ENCODE measurements at places on chromosomes 2 and 18.

GRCh38 chr18:79465392-79465991, 69.8 kb downstream of the NFATC1 start:
- no peak for DNase-seq

DNA sequence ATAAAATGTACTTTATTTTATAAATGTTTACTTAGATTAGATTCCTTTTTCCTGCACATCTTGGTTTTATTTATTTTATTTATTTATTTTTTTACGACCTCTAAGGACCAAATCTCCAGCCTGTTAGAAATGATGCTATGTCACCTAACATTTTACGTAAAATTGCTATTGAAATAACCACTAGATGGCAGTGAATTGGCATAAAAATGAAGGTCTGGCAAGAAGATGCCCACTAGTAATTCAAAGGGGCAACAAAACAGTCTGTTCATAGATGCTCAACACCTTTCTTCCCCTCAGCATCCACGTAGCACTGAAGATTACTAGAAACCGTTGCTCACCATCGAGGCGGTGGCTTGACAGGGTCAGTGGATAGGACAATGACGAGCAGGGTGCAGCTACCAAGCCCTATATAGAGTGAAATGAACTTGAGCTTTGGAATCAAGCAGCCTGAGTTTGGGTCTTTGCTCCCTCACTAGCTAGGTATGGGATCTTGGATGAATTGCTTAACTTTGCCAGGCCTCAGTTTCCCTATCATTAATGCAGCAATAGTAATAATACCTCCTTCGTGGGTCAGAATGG, 128.7 kb upstream of the L3MBTL4 start:
- no peak for DNase-seq

GRCh38 chr2:20640411-20641122, 10.3 kb downstream of the HS1BP3 start:
- no peak for DNase-seq

DNA sequence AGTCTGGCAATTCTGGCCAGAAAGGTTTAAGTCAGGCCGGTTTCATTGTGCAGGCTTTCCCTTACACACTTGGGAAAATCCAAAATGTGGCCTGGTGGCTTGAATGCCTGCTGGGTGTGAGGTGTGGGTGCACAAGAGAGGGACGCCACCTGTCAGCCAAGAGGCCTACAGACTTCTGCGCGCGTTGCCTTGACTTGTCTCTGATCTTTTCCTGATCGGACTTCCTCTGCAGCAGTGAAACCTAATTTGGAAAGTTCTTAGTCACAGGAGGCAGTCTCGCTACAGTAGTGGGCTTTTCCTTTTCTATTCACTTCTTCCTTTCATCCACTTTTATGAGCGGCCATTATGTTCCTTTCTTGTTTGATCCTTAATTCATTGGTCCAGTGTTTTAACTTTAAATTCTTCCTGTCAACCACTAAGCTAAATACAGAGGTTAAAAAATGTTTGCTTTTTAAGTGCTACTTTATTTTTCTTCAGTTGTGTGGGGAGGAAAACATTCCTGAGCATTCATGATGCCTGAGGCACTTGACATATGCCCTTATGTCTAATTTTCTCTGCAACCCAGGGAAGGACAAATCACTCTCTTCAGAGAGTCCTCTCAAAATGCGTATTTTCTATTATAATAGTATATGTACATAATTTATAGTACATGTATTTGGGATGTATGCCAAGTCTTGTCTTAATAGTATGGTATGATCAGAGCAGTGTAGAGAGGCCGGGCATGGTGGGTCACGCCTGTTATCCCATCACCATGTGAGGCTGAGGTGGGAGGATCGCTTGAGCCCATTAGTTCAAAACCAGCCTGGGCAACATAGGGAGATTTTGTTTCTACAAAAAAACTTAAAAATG, 128.9 kb downstream of the WDSUB1 start:
- no peak for DNase-seq

GRCh38 chr2:127205218-127206125, 14.6 kb downstream of the CYP27C1 start:
- no peak for DNase-seq

DNA sequence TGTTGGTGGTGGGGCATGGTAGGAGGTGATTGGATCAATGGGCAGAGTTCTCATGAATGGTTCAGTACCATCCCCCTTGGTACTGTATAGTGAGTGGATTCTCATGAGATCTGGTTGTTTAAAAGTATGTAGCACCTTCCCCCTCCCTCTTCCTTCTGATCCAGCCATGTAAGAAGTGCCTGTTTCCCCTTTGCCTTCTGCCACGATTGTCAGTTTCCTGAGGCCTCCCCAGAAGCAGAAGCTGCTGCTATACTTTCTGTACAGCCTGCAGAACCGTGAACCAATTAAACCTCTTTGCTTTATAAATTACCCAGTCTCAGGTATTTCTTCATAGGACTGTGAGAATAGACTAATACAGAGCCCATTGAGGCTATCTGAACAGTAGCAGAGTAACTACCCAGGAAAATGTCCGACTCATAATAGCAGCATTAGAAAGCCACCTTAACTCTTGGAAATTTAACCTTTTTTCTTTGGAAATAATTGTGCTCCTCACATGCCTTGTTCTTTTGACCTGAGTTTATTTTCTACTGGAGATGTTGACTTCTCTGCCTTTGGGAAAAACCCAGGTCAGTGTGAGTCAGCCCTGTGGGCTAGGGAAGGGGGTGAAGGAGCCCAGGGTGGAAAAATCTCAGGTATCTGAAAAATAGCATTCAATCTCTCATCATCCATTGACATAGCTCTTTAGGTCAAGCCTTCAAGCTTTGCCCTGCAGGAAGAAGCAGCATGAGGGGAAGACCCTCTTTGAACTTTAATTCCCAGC, 18.1 kb downstream of the CYP1B1 start:
- DNase-seq, result no peak

- DNase-seq, result no peak
Measured at GRCh38 chr2:203582468-203582867, 47.4 kb upstream of the RAPH1 start.

- DNase-seq, result no peak
Measured at GRCh38 chr2:121670181-121670580, 20.9 kb upstream of the CLASP1 start.

- no peak for DNase-seq
Measured at GRCh38 chr2:238095143-238095542, 5.0 kb upstream of the ESPNL start.

DNA sequence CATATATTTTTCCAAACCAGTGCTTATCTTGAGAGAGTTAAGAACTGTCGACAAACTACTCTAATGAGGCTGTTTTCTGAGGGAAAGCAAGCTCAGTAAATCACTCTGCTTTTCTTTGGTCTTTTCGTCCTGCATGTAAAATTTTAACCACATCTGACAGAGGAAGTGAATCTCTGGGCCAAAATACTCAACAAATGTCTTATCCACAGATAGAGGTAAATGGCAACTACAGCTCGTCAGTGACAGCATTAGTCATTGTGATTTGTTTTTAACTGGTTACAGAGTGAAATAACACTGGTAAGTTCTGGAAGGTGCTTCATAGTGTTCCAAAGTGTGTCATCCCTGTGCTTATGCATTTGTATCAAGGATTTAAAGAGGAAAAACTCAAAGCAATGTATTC, 82.6 kb upstream of the SLC8A1 start:
- DNase-seq, result no peak

- no peak for DNase-seq
Measured at GRCh38 chr18:23260926-23261590, 125.8 kb downstream of the CABLES1 start.

DNA sequence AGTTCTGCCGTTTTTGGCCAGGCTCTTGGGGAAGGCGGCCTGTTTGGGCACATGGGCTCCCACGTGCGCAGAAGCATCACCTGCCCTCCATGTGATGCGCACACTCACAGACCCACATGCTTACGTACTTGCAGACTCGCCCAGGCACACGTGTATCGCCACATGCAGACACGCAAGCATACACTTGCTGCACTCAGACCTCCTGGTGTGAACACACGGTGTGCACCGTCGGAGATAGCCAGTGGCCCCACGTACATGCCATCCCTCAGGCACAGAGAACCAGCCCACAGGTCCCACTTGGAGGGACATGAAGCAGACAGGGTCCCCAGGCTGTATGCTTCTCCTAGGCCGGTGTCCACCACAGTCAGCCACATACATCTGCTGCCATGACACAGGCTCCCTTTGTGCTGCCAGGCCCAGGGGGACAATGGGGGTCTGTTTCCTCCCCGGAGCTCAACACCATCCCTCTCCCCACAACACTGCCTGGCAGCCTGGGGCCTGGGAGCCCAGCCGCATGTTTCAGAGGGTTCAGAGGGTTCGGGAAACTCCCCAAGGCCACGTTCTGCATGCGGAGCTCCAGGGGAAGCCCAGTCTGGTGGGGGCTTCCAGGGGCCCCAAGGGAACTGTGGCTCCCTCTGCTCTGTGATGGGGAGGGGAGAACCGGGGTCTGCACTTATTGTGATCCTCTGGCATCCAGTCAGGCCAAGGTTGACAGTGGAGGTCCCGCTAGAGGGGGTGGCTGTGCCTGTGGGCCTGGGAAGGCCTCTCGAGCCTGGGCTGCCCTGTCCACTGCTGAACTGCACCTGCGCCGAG, 208.1 kb upstream of the HAAO start:
- DNase-seq, result no peak

GRCh38 chr2:216606551-216607276, 26.5 kb upstream of the IGFBP2 start:
- DNase-seq, result peak; percentile 74

DNA sequence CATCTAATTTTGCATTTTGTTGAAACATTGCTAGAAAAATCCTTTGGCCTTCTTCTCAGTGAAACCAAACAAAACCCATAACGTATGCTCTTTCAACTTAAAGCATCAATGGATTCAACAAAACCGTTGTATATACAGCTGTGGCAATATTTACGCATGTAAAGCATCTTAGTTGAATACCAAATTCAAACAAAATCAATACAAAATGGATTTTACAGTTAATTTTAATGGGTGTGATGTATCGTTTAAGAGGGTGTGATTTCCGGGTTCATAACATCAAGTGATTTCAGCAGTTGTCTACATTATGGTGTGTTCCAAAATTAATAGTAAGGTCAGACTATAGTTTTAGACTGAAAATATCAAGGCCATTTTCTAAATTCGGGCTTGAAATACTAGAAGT, 198.2 kb downstream of the TGIF1 start:
- DNase-seq, result no peak

- DNase-seq, result no peak
Measured at GRCh38 chr18:61582202-61582710, 249.0 kb downstream of the CDH20 start.

DNA sequence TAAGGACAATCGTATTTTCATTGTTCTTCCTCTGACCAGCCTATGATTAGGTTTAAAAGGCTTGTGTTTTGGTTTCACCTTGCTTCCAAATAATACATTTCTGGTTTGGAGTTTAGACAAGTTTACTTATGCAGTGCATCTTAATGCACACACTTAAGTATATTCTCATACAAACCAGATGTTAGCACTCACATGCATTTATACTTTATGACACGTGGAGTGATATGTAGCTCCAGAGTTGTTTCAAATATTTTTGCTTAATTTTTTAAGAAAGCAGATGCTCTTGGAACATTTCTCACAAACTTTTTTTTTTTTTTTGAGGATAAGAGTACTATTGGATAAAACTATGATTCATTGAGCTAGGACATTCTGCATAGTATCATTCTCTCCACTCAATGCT, 109.9 kb downstream of the PDE1A start:
- no peak for DNase-seq

GRCh38 chr2:68203587-68203986, 45.9 kb downstream of the PNO1 start:
- no peak for DNase-seq

DNA sequence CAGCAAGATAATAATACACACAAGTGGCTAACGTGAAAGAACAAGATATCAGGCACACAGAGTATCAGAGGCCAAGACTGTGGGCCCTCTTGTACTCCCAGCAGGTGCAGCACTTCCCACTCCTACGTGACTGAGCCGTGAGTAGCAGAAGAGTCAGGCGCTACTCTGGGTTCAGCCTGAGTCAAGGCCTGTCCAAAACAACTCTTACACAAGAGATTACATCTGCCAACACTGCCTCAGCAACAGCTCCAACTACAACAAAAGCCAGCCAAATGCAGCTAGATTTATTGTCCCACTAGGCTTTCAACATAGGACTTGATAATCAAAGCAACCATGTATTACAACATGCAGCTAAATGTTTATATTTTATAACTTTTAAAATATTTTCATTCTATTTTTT, 56.2 kb downstream of the ITSN2 start:
- DNase-seq, result peak; percentile 51

DNA sequence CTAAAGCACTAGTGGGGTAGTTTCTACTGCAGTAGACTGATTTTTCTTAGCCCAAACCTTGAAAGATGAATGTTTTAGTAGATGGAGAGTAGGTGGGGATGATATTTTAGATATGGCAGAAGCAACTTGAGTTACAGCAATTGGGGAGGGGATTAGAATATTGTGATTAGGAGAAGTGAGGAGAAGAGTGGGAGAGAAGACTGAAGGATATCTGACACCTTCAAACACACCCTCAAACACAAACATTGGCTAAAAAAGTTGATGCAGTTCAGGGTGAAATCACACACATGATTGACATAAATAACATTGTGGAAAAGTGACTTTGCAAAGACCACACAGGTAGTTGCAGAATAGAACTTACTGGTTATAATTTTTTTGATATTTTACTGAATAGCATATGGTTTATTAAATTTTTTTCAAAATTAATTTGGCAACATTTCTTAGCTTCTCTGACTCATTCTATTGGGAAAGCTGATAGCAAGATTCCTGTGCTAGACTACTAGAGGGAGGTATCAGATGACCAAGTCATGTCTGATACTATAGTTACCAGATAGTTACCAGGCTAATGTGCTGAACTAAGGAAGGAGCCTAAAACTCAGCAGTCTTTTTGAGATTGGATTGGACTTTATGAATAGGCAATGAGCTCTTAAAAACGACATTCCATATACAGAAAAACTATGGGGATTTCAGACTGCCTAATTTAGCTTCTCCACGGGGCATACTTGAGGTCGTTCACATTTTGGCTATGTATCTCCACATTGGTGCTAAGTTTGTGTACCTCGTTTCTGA, 73.0 kb downstream of the ACTR3 start:
- DNase-seq, result no peak

- DNase-seq, result no peak
Measured at GRCh38 chr18:36786686-36787085, 42.1 kb downstream of the TPGS2 start.

DNA sequence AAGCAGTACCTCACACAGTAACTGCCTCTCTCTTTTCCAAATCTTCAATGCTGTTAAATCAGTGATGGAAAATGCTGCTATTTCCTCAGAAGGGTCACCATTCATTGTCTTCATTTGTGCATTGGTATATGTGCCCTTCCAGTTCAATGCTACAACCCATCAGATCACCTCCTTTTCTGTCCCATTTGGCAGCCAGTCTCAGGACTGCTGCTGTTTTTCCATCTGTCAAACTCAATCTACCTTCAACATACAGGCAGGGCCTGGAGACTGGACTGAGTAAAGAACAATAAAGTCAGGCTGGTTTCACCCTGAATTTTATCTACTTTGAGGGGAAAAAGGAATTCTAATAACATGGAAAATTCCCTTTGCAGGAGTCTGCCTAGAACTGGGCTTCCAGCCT, 17.9 kb downstream of the ZNF385B start:
- no peak for DNase-seq

DNA sequence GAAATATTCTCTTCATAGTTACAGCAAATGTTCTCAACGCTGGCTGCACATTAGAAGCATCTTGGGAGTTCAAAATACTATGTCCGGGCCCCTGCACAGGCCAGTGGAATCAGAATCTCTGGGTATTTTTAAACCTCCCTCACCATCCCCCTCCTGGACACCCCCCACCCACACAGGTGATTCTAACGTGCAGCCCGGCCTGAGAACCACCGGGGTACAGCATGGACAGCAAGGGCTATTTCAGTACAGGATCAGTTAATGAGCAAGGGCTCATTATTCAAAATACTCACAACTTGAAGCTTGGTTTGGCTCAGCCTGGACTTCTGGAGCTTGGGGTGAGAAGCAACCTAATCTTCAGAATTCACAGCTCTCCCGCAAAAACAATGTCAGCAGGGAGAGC, 31.4 kb downstream of the INO80C start:
- no peak for DNase-seq
